ENCODE measurements at places on chromosomes 1 and 21. TPM values are rescaled to one million over a fixed set of nuclear protein-coding genes. Genes with fewer than 3 reads are reported as not detected.

Gene DCDC2B
- total RNA-seq: not detected

- no peak for DNase-seq
Measured at GRCh38 chr1:84869720-84870119, 23.3 kb downstream of the LPAR3 start.

Gene GBP5
- not detected for total RNA-seq

DNA sequence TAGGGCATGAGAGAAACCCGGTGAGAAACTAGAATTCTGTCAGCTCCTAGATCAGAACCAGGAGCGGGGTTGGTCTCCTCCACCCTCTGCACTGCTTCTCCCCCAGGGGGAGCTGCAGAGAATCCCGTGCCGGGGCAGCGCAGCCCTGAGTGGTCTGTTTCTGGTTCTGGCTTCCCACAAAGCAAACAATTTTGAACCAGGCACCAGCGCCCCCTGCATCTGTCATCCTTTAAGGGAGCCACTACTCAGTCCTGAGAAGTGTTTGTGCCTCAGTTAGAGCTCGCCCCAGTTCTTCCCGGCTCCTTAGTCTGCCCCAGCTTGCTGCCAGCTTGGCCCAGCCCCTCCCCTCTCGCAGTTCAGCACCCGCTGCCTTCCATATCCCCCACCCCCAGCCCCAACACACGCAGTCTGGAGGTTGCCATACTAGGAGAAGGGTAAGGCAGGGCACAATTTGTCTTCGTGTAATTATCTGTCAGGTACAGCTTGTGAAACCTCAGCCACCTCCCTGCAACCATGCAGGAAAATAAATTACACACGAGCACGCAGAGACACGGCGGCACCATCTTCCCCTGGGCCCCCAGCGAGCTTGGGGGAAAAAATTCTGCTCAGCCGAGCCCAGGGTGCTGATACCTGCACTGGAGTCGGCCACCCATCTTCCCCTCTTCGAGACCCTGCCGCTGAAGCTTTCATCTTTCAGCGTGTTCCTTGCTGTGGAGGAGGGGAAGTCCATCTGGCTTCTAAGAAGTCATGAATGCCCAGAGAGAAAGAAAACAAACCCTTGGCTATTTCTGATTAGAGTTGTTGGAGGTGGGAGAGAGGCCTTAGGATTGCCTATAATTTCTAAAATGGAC, 62.6 kb upstream of the CD1D start:
- DNase-seq: peak; percentile 83

DNA sequence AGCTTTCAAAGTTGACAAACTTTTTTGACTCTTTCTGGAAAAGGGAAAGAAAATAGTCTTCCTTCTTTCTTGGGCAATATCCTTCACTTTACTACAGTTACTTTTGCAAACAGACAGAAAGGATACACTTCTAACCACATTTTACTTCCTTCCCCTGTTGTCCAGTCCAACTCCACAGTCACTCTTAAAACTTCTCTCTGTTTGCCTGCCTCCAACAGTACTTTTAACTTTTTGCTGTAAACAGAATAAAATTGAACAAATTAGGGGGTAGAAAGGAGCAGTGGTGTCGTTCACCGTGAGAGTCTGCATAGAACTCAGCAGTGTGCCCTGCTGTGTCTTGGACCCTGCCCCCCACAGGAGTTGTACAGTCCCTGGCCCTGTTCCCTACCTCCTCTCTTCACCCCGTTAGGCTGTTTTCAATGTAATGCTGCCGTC, 160.8 kb upstream of the SGIP1 start:
- no peak for DNase-seq
